ENCODE measurements at places on chromosomes 1 and 21.
A peak's percentile ranks its signal among the peaks of the same experiment; 100 is the strongest.

- no peak for DNase-seq
Observed at GRCh38 chr1:199858171-199858570, 169.3 kb upstream of the NR5A2 start.

DNA sequence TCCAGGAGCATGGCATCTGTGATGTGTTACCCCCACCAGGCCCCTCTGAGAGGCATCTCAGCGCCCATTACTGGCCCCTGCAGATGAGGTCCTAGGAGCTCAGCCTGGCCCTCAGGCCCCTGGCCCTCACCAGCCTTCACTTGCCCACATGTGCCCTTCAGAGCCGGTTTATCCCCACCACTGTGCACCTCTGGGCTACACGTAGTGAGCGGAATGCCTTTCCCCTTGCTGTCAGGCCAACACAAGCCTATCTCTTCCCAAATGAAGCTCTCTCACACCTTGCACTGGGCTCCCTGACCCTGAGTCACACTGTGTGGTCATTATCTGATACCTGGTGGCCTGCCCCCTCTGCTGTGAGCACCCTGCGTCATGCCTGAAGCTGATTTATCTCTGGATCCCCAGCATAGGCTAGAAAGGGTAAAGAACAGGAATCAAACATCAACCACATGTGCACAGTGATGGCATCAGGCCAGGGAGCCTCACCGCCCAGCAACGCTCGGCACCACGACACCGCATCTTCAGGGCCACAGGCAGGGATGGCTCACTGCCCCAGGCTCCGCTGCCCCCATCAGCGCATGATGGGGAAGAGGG is 49.1 kb downstream of the GLIS1 start:
- DNase-seq: no peak

GRCh38 chr1:40059338-40059959 is 18.9 kb downstream of the CAP1 start:
- DNase-seq: no peak

- no peak for DNase-seq
Observed at GRCh38 chr1:87800006-87800405, 471.3 kb downstream of the LMO4 start.

DNA sequence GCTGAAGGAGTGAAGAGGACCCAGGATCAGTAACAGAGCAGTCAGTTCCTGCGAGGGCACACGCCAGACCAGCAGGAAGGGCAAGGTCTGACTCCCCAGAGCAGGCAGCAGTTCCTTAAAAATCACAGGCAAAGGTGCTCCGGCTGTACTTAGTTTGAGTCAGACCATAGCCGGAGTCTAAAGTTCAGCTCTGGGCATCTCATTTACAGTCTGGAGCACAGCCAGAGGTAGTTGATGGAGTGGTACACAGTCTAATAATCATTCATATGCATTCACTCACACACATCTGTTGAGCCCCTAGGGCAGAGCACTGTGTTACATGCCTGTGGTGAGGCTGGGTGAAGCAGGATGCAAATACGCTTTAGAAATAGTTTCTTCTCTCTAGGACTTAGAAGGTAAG is 7.3 kb upstream of the AMIGO1 start:
- DNase-seq: no peak

DNA sequence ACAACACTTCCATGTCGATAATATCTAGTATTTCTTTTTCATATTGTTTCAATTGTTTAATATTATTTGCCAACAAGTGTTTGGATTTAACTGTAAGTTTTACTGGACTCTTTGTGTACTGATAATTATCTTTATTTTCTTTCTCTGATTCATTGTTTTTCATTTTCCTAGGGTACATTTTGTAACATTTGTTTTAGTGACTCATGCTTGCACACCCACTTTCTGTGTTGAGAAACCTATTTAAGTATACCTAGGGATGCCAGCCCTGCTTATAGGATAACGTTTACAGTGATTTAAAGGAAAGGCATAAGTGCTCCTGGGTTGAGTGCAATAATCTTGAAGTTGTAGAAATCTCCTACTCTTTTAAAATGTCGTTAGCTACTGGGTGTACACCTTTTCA is 1386.0 kb upstream of the ADGRL4 start:
- DNase-seq: no peak

DNA sequence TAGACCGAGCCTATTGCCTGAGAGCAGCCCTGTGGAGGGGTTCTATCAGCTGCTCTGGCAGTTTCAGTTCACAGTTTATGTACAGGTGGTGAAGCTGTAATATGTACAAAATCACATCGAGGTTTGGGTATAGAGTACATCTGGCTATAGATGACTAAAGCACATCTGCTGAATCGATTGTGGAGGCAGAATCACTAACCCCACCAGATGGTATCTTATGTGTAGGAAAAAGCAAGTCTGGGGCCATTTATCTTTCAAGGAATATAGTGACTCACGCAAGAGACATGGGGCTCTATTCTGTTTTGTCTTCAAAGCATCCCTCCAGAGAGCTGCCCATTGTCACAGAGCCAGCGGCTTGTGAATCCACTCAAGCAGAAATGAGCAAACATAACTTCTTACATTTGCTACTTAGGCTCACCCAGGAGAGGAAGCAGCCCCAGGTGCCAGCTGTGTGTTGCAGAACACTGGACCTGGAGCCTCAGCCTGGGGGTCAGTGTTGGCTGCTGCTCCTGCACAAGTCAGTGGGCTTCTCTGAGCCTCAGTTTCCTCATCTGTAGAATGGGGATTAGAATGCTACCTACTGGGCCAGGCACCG is 21.3 kb downstream of the MIIP start:
- DNase-seq: peak; percentile 88

GRCh38 chr1:245074898-245075297 is 79.9 kb upstream of the KIF26B start:
- DNase-seq: no peak

GRCh38 chr1:212225871-212226302 is 59.3 kb upstream of the PPP2R5A start:
- no peak for DNase-seq

DNA sequence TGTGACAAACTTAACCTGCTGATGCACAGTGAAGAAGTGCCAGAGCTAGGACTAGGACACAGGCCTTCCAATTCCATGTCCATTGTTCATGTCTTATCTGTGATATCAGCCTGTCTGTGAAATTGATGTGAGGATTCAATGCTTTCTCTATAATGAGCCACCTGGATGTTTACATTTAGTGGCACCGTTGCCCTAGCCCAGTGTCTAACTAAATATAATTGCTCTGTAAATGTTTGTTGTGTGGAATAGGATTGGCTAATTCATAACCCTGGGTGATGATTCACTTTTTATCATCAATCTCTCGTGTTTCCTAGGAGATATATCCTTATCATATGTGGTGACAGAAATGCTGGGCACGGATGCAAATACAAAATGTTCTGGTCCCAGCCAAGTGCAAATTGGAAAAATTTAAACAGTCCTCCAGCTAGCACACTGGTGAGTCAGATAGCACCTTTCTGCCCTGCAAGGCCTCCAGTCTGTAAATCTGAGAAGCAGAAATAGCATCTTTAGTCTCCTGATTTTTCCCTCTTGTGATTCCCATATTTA is 46.9 kb upstream of the GNG12 start:
- DNase-seq: peak; percentile 64

All from fibroblast of skin of back (primary cell).